ENCODE measurements at places on chromosomes 13 and 19.

DNA sequence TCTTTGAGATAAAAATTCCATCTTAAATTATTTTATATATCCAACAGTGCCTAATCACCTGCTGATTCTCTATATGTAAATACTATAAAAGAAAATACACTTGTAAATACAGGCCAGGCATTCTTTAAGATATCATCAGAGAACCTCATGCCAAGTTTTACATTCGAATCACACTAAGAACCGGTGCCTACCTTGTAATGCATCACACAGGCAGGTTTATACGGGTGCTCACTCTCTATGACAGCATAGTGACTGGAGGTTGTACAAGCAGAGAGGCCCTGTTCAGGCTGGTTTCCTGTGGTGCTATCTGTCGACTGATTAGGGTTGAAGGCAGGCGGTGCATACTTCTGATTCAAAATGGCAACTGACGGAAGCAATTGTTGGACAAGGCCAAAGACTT lies 141.3 kb upstream of the FBXL3 start:
- DNase-seq: no peak

- no peak for DNase-seq
Measured at GRCh38 chr13:35855531-35856019, 275.6 kb downstream of the DCLK1 start.

DNA sequence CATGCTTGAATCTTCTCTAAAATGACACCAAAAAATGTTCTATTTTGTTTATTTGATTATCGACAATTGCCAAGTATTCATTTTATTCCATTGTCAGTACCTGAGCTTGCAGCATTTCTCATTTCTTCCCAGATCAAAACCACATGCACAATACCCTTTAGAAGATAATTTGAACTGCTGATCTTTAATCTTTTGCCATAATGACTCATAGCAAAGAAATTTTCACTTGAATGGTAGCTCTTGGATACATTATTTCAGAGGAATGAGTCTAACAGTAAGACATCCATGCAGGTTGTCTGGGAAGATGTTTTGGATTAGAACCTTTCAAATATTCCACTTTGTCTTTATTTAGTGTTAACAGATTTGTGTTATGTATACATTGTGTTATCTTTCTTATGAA lies 42.0 kb upstream of the RXFP2 start:
- no peak for DNase-seq

DNA sequence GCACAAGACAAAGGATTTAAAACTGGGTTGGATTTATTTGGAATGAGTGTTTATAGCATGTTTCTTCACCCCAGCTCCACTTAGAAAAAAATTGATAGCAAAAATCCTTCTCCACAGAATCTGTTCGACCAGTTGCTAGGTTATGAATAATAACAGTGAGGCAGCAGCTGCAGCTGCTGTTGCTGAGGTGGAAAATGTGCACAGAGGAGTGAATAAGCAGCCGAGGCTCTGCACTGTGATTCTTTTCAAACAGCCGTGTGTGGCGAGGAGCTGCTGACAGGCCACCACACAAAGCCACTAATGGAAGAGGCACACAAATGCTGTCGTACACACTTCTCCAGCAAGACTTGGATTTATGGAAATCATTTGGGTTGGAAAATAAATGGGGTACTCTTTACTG lies 6.4 kb upstream of the RASL11A start:
- DNase-seq: no peak

- DNase-seq: no peak
Measured at GRCh38 chr19:15123900-15124299, 16.7 kb downstream of the SYDE1 start.

Data from CD4-positive, alpha-beta T cell treated with Interferon gamma for 1 hour (primary cell).